ENCODE measurements at places on chromosomes 2 and 18. TPM values are rescaled to one million over a fixed set of nuclear protein-coding genes. Genes with fewer than 3 reads are reported as not detected.

- H3K27ac ChIP-seq, result no peak overlapping the region
- H3K27me3 ChIP-seq, result peaks cover 4% of the 10 kb centered on the region
- no peaks in the 10 kb centered on the region for H3K4me1 ChIP-seq
- DNase-seq, result no peak
Observed at GRCh38 chr18:50706199-50706598, 113.6 kb downstream of the MRO start.

GRCh38 chr2:176979981-176980710 lies 232.4 kb upstream of the HNRNPA3 start:
- H3K27ac ChIP-seq, result no peak overlapping the region
- H3K27me3 ChIP-seq, result peaks cover 12% of the 10 kb centered on the region
- no peaks in the 10 kb centered on the region for H3K4me1 ChIP-seq

DNA sequence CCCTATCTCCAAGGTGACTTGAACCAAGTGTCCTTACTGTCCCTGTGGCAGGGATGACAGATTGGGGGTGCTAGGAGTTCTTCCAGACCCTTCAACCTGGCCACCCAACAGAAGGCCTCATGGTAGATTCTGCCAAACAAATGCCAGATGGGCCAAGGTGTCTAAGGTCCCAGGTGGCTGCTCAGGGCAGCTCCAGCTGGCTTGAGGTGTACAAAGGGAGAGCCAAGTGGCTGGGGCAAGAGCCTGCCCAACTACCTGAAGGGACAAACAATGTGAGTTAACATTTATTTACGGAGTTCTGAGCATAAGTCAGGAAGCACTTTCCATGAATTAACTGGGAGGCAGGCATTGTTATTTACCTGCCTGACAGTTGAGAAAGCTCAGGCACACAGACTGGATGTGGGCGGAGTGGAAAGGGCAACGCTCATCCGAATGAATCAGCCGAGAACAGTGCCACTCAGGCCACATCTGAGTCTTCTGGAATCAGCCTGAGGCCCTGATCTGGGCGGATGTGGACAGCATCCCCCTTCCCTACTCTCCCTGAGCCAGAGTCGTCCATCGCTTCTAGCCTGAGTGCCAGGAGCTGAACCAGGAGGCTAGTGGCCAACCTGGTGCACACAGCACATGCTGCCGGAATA lies 4.4 kb upstream of the KCNIP3 start:
- no peak overlapping the region for H3K4me3 ChIP-seq
- no peaks in the 10 kb centered on the region for H3K36me3 ChIP-seq
- no peak for DNase-seq
- H3K4me1 ChIP-seq, result no peaks in the 10 kb centered on the region
- peaks cover 3% of the 10 kb centered on the region for H3K27me3 ChIP-seq
- H3K27ac ChIP-seq, result no peak overlapping the region

- H3K27me3 ChIP-seq, result peaks cover 23% of the 10 kb centered on the region
- H3K27ac ChIP-seq, result no peak overlapping the region
- no peak for DNase-seq
- no peaks in the 10 kb centered on the region for H3K4me1 ChIP-seq
- no peaks in the 10 kb centered on the region for H3K36me3 ChIP-seq
- H3K4me3 ChIP-seq, result no peak overlapping the region
Observed at GRCh38 chr18:58970943-58971790, 106.5 kb downstream of the ZNF532 start.

- no peaks in the 10 kb centered on the region for H3K36me3 ChIP-seq
- no peaks in the 10 kb centered on the region for H3K4me1 ChIP-seq
- no peaks in the 10 kb centered on the region for H3K27me3 ChIP-seq
- no peak overlapping the region for H3K27ac ChIP-seq
- H3K4me3 ChIP-seq, result no peak overlapping the region
Observed at GRCh38 chr2:48560546-48561209, 30.7 kb downstream of the STON1 start.

The ZNF521 gene
- total RNA-seq, result not detected

Data from activated CD8-positive, alpha-beta memory T cell treated with anti-CD3 and anti-CD28 coated beads, Interleukin-2, amount 10 ng/mL, durations not matched to agents 7 days and 5 days (primary cell).